ENCODE measurements at places on chromosomes 3 and 15.

DNA sequence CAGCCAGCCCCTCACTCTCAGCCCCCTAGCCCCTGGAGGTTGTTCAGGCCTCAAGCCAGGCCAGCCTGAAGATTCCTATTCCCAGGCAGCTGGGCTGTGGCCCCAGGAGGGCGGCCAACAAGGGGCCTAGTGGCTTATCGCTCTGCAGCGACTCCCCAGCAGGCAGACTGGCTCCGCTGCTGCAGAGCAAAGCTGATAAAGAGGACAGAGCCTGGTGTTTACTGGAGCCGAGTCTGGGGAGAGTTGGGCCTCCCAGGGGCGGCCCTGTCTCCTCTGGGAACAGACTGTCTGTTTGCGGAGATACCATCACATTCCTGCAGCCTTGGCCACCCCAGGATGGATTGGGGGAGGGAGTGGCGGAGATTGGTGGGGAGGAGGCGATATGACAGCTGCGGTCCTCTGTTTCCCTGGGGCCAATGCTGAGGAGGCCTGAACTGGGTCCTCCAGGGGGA lies 22.4 kb upstream of the SMAD6 start:
- DNase-seq: peak; percentile 98

- DNase-seq: no peak
Observed at GRCh38 chr3:2929574-2929973, 180.6 kb downstream of the IL5RA start.

- no peak for DNase-seq
Observed at GRCh38 chr3:66904831-66905493, 93.1 kb upstream of the KBTBD8 start.

DNA sequence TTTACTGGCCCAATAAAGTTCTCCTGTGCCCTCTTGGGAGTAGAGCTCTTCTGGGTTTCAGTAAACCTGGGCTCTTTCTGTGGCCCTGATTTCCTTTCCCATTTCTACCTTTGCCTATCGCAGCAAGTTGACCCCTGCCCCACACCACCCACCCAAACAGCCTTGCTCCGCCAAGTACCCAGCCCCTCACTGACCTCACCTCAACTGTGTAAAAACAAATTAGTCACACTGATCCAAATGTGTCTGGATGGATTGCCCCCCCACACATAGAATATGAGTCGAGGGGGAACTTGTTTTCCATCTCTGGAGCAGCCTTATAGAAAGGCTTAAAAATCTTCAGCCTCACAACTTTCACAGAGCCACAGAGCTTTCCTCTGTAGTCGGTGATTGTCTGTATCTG lies 28.6 kb upstream of the VEPH1 start:
- no peak for DNase-seq

DNA sequence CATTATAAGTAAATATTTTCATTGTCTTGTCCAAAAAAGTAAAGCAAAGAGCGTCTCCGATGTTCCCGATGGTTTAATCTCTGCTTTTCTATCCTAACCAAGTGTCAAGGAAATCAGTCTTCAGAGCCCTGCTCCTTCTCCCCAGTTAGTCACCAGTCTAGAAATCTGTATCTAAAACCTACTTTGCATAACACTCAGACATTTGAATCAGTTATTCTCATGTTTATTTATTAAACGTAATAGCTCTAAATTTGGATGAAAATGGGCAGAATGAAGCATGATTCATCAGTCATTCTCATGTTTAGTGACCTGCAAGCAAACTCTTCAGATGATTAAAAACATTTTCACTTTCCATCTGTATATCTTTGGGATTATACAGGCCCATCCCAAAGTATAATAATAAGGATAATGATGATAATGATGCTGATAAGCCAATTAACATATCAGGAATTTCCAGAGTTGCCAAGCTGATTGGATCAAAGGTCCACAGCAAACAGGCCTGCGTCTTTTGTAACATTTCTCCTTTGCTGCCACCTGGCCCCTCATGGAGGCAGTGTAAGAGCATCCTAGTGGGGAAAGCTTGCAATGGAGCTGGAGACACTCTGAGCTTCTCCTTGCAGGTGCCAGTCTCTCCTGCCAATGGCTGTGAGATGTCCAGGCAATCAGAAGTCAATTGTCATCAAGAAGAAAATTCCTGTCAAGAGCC lies 273.9 kb downstream of the IGSF11 start:
- DNase-seq: no peak

GRCh38 chr15:56794553-56795329 lies 61.4 kb upstream of the ZNF280D start:
- DNase-seq: no peak

DNA sequence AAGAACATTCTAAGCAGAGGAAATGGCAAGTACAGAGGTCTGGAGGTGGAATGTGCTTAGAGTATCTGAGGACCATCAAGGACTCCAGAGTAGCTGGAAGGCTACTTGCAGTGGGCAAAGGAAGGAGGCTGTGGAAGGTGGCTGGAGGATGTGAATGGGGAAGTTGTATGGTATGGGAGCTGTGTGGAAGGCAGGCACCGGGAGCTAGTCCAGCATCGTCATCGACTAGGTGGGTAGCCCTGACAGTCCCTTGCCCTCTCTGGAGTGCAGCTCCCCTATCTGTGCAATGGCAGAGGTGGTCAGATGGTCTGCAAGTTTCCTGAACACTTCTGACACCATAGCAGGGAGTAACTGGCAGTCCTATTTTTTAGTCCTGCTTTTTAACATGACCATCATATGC lies 19.3 kb downstream of the CCDC13 start:
- DNase-seq: peak; percentile 29

- DNase-seq: no peak
Observed at GRCh38 chr3:127328421-127328820, 40.6 kb upstream of the PRR20G start.

- no peak for DNase-seq
Observed at GRCh38 chr3:45417930-45418847, 29.8 kb downstream of the LARS2 start.

GRCh38 chr15:90617668-90618097 lies 88.0 kb downstream of the CRTC3 start:
- no peak for DNase-seq

- no peak for DNase-seq
Observed at GRCh38 chr15:69608661-69609060, 156.0 kb downstream of the RPLP1 start.

- DNase-seq: no peak
Observed at GRCh38 chr3:10432931-10433330, 72.5 kb downstream of the ATP2B2 start.

DNA sequence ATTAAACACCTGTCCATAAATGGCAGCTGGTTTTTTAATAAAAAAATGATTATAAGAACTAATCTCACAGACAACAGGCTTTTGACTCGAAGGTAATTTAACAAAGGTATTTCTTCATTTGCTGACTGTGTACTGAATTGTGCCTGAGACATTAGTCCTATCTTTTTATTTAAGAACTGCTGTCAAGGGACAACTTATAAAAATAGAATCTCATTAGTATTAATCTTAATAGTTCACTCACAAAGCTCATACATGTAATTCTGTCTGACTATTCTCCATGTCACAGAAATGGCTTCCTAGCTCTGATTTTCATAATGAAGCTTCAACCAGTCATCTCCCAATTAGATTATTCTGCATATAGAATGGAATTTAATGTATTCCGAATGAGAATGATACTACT lies 276.9 kb upstream of the PDZRN3 start:
- no peak for DNase-seq

DNA sequence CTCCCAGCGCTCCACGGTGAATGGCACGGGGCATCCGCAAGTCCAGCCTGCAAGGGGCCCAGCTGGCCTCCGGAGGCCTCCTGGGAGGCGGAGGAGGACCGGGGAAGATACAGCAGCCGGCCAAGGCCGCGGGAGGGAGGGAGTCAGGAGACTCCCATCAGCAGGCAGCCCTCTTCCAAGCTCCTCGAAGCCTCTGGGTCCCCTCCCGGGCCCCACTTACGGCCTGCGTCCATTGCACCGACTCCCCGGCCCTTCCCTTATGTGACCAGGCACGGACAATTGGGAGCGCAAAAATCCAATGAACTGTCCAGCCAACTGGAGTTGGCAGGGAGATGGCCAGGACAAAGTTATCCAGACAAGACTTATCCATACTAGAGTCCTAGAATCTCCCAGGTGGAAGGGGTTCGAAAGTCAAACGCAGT lies 668 bp downstream of the MFGE8 start:
- DNase-seq: peak; percentile 68

GRCh38 chr15:85760049-85760448 lies 34.7 kb downstream of the KLHL25 start:
- DNase-seq: no peak

GRCh38 chr3:167066977-167067786 lies 312.9 kb downstream of the ZBBX start:
- DNase-seq: no peak

DNA sequence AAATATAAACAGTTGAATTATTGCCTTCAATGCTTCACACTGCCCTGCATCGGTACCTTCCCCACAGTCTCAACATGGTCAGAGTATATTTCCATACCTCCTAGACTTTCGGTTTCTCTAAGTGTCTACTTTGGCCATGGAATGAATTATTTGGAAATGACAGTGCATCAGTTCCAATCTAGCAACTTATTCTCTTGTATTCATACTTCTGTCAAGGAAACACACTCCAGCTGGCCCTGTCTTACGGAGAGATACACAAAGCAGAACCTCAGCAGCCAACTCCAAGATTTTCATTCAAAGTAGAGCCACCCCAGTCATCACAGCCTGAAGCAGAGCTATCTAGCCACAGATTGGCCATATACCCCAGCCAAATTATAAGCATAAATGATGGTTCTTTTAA lies 518.4 kb upstream of the UBE2E2 start:
- no peak for DNase-seq

- DNase-seq: peak; percentile 64
Observed at GRCh38 chr3:169323578-169324451, 339.7 kb downstream of the MECOM start.

GRCh38 chr15:26656080-26656479 lies 116.8 kb downstream of the GABRB3 start:
- DNase-seq: no peak

DNA sequence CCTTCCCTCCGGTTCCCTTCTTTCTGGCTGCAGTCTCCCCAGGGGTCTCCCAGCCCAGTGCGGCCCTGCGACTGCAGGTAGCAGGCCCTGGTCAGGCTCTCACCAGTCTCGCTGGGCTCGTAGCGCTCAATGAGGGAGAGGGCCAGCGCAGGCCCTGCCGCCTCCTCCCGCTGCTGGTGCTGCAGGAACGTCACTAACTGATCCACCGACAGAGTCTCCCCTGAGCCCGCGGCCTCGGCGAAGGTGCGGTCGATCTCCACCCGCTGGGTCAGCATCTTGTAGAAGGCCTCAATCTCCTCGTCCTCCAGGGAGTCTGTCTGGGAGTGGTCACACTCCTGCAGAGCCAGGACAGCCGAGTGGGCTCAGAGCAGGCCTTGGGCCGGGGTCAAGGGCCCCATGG lies 18.3 kb downstream of the PLCD1 start:
- DNase-seq: no peak

GRCh38 chr15:67433495-67434099 lies 87.3 kb upstream of the C15orf61 start:
- DNase-seq: peak; percentile 76

DNA sequence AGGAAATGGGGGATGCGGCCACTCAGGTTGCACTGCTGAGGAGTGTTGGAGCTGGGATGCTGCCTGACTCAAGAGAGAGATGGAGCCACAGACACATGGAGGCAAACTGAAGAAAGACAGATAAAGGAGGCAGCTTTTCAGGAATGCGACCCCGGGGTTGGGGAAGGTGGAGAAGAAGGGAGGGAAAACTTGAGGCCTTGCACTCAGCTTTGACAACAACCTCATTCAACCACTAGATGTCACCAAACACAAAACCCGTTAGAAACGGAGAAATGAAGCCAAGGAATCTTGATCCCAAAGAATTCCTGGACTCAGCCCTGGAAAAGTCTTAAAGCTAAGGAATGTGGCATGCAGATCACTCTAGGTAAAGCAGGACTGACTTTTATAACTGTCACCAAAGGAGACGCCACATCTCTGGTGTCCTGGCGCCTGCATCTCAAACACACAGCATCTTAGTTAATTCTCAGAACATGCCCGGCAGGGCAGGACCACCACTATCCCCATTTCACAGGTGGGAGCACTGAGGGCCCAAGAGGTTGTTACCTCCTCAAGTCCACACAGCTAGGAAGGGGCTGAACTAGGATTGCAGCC lies 59.6 kb upstream of the LMCD1 start:
- DNase-seq: peak; percentile 85

GRCh38 chr3:126960604-126960995 lies 22.3 kb upstream of the PLXNA1 start:
- DNase-seq: no peak
